ENCODE measurements at places on chromosomes 3 and 15.

- peak; percentile 56 for DNase-seq
Measured at GRCh38 chr3:9951962-9952805, at the start of gene PRRT3. Gene PRRT3 (minus strand): TSS chr3:9952408. CDS start chr3:9950115, 2,293 bp downstream.

- DNase-seq, result peak; percentile 16
Measured at GRCh38 chr3:155352900-155353490, 59.5 kb upstream of the STRIT1 start.

DNA sequence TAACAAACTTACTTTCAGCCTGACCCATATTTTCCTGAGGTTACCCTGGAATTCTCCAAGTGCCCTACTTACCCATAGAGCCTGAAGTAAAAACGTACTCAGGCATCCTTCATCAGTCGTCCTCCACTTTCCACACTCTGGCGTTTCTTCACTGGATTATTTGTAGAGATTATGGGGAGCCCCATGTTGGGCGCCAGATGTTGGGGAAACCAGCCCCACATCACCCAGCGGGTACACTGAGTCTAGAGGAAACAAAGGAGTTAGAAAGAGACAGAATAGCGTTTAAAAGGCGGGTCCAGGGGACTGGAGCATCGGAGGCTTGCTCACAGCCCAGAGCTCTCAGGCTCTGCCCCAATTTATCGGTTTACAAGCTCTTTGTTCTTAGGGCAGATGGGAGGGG is 9.7 kb upstream of the SLC28A2 start:
- peak; percentile 3 for DNase-seq

DNA sequence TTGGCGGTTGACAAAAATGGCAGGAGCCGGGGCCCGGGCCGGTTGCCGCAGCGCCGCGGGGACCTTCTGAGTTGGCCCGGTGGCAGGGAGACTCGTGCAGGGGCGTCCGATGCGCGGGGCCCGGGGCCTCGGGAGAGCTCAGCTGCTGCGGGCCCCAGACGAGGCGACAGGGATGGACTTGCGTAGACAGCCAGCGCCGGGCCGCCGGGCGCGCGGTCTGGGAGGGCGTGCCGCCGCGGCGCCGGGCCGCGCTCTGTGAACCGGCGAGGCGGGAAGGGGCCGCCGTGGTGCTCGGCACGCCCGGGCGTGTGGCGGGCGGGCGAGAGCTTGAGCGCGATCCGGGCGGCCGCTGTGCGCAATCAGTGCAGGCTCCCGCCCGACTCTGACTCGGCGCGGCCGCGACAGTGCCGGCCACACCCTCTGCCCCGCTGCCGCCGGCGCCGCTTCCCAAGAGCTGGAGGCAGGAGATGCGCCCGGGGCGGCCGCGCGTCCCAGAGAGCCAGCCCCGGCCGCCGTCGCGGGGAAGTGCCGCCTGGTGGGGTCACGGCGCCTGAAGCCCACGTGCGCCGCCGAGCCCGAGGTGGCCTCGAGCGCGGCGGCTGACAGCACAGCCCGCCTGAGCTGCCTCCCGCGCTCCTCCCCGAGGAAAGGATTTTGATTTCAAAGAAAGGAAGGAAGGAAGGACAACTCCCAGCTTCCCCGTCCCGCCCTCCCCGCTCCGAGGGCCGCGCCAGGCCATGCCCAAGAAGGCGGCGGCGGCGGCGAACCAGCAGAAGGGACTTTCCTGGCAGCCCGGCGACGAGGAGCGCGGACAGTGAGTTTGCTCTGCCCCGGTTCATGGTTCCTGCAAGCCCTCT is 657 bp downstream of the TLNRD1 start:
- DNase-seq, result peak; percentile 63

GRCh38 chr3:188889054-188889491 is 282.7 kb upstream of the TPRG1 start:
- no peak for DNase-seq

- DNase-seq, result no peak
Measured at GRCh38 chr3:33889394-33890039, 91.1 kb downstream of the PDCD6IP start.

GRCh38 chr3:143118630-143119008 is 952 bp upstream of the CHST2 start:
- no peak for DNase-seq

DNA sequence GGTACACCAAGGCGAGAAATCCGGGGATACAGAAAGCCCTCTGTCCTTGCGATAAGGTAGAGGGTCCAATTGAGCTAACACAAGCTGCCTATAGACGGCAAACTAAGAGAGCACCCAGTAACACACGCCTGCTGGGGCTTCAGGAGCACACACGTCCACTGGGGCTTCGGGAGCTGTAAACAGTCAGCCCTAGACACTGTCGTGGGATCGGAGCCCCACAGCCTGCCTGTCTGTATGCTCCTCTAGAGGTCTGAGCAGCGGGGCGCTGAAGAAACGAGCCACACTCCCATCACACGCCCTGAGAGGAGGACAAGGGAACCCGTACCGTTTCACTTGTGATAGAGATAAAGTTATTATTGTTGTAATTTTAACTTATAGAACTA is 486 bp downstream of the SAMMSON start:
- no peak for DNase-seq

DNA sequence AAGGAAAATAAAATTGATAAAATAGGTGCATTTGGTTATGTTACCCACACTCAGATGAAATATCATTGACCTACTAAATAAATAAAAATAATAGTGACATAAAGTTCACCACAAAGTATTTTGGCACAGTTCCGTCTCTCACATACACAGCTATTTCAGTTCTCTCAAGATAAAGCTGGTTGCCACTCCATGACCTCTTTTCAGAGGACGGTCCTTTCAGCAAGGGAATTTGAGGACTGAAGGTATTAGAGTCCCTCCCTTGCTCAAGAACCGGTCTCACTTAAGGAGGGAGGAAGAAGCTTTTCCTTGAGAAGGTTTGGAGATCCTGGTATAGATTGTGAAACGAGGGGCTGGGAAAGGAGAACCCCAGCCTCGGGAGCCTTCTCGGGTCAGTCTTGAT is 285.5 kb upstream of the CFAP20DC start:
- no peak for DNase-seq

GRCh38 chr3:165855581-165855980 is 18.4 kb upstream of the BCHE start:
- DNase-seq, result no peak

GRCh38 chr15:80565398-80565797 is 129.7 kb upstream of the ABHD17C start:
- DNase-seq, result no peak

- DNase-seq, result no peak
Measured at GRCh38 chr15:74896316-74896715, 6.5 kb downstream of the MPI start.

DNA sequence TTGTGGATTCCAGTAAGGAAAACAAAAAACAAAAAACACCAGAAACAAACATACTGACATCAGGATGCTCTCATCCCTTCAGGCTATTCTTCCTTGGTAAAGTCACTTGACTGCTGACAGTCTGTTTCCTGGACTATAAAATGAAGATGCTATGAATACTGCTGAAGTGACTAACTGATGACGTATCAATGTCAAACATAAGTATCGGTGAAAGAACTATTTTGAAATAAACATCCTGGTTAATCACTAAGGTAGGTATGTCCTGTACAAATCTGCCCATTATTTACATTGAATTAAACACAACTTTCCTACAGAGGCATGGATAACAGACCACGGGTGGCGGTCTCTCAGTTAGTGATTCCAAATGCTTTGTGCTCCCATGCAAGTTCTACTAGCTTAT is 45.9 kb downstream of the CHAC1 start:
- no peak for DNase-seq

DNA sequence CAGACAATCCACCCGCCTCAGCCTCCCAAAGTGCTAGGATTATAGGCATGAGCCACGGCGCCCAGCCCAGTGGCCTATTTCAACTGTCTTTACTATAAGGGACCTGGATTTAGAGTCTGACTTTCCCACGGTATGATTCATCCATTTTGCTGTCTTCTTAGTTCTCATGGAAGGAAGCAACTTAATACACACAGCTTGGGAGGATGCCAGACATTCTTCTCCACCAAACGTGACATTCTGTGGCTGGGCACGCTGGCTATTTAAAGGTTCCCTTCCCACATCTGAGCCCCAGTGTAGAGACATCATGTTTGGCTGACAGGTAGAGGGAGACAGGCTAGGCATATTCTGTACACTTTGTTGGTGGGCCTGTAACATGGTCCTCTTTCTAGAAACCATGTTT is 26.2 kb downstream of the FAM43A start:
- no peak for DNase-seq

DNA sequence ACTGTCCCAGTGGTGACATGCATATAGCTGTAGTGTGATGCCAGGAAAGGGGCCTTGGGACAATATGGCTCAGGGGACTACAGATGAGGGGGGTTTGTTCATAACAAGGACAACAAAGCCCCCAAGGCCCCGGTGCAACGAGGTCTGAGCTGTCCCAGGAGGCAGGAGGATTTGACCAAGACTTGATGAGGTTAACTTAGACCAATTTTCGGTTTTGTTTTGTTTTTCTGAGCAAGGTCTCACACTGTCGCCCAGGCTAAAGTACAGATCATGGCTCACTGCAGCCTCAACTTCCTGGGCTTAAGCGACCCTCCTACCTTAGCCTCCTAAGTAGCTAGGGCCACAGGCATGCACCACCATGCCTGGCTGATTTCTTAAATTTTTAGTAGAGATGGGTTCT is 23.8 kb downstream of the EFCAB12 start:
- no peak for DNase-seq

GRCh38 chr3:19392150-19392549 is 243.8 kb downstream of the KCNH8 start:
- DNase-seq, result no peak

- DNase-seq, result no peak
Measured at GRCh38 chr3:72449551-72449950, 398.7 kb downstream of the SHQ1 start.

GRCh38 chr15:100771746-100772145 is 107.9 kb upstream of the ALDH1A3 start:
- DNase-seq, result no peak

- no peak for DNase-seq
Measured at GRCh38 chr15:62164014-62164395, 1.1 kb downstream of the C2CD4B start.

DNA sequence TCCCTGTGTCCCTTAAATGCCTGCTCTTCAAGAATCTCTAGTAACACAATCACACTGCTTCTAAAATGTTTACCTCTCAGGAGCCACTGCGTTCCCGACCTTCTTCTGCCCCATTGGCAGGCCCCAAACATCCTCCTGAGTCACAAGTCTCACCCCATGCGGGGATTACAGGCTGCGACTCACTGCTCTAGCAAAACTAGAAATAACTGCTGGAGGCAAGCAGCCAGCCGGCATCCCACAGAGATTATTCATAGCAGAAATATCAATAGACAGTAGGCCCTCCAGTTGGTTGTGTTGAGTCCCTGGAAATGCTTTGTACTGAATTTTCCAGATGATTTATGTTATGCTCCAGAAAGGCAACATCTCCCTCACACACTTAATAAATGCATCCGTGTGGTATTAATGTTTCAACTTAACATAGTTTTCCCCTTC is 64.8 kb downstream of the RFTN1 start:
- no peak for DNase-seq

DNA sequence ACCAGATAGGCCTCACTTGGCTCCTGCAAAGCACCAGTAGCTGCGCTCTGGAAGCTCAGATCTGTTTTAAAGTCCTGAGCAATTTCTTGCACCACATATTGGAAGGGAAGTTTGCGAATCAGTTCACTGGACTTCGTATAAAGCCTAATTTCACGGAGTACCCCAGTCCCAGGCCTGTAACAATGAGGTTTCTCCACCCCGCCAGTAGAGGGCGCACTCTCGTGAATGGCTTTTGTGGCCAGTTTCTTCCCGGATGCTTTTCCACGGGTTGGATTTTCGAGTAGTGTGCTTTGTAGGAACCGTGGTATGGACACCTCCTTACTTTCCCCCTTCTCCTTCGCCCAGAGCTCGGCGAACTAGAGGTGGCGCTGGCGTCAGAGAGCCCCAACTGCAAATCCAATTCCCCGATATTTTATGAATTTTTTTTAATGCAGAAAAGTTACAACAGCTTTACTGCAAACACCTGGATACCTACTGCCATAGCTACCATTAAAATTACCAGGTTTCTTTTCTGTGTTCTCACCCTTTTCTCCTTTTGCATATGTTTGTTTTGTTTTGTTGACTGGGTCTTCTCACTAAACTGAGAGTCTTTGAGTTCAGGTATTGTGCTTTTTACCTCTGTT is 13.3 kb downstream of the RARB start:
- DNase-seq, result no peak

DNA sequence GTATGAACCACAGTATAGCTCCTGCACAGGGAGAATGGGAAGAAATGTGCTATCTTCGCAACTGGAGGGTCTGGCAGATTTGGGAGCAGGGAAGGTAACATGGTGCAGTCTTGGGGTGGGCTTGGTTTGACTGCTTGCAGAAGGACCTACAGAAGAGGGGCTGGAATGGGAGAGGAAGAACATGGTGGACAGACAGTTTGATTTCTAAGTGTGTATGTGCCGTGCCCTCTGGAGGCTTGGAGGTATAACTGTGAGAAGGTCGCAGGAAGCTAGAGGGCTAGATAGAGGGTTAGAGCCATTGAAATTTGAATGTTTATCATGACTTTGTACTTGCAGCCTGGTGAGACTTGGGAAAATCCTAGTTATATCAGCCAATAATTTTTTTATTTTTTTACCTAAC is 169.2 kb downstream of the SQOR start:
- no peak for DNase-seq

- DNase-seq, result no peak
Measured at GRCh38 chr3:98945101-98945524, 43.6 kb upstream of the DCBLD2 start.

DNA sequence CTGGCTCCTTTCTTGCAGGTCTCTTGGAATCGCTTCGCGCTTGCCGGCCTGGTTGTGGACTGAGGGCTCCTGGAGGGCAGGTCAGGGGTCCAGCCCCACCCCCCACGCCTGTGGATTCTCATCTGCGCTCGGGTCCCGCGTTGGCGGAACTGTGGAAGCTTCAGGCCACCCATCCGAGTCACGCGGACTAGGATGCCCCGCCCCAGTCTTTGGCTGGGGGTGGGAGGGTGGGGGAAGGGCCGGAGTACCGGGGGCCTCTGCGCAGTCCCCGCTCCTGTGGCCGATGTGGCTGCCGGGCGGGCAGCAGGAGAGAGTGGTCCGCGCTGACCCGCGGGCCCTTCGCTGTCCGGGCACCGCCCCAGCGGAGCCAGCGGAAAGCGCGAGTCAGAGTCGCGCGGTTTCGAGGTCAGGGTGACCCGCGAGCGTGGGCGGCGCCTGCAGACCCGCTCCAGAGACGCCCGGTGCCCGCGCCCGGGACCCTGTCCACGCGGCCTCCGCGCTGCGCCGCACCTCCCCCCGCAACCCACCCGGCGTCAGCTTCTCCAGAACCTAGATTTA is 114.2 kb downstream of the KLF13 start:
- DNase-seq, result peak; percentile 44

GRCh38 chr15:99668533-99669182 is 64.6 kb downstream of the LYSMD4 start:
- DNase-seq, result no peak
